Stimulated activated CD4-positive, alpha-beta T cell treated with anti-CD3 and anti-CD28 coated beads, TNF-alpha, amount 100 ng/mL, for 1 hour (primary cell): ENCODE measurements at places on chromosomes 4 and X.

GRCh38 chr4:57971261-57971660 lies 861.1 kb upstream of the IGFBP7 start:
- no peak for DNase-seq

DNA sequence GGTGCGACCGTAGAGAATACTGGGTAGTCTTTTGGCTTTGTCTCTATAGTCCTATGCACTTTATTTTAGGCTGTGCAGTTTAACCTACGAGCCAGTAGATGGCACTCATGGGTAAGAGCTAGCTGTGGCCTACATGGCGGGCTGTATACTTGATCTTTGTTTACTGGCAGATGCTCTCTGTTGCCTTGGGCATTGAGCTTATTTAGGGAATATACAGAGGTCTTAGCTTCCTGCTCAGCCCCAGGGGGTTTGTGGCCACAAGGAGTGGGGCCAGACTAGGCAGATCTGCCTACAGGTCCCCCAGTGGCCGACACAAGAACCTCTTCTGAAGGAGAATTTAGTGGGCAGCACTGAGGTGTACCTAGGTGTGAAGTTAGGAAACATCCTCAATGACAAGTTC lies 227.6 kb upstream of the HDX start:
- DNase-seq: no peak

- no peak for DNase-seq
These were observed 210.2 kb upstream of the GYPA start for GRCh38 chr4:144350706-144351105.

DNA sequence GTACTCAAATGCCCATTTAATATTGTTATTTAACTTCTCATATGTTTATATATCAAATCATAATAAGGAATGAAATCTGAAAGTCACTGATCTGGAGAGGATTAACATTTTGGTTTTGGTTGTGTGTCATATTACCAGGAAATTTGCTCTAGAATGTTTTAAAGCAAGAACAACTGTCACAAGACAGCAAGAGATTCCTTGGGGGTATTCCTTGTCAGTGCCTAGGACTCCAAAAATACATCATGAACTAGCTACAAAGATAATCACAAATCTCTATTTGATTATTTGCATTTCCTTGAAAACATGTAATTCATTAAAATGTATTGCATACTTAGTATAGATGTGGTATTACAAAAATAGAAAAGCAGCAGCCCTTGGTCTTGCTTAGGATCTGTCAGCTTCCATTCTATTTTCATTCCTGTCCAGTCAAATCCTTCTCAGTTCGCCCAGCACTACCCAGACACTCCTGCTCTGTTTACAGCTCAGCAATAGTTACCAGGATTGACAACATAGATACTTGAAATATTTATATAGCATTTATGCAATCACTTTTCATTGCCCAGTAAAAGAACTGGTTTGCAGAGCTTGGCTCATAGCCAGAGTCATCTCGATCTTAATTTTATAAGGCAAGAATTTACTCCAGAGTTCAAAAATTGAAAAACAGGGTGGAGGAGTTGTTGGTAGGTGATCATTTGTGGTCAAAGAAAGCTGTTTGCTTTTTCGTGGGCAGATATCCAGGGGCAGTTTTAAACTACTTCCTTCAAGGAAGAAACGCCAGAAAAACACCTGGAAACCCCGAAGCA lies 9.2 kb upstream of the BMP3 start:
- no peak for DNase-seq

GRCh38 chrX:155841232-155841631 lies 39.9 kb upstream of the VAMP7 start:
- no peak for DNase-seq

DNA sequence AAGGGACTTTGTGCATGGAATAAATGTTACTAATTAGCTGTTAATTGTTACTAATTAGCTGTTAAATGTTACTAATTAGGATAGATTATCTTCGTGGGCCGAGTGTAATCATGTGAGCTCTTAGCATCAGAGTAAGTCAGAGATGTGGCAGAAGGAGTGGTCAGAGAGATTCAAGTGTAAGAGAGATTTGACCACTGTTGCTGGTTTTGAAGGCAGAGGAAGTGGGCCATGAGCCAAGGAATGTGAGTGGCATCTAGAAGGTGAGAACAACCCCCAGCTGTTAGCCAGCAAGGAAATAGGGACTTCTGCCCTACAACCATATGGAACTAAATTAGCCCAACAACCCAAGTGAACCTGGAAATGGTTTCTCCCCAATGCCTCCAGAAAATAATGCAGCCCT lies 28.2 kb downstream of the ODAPH start:
- DNase-seq: no peak

- no peak for DNase-seq
These were observed 41.7 kb downstream of the RFC1 start for GRCh38 chr4:39324446-39324845.

DNA sequence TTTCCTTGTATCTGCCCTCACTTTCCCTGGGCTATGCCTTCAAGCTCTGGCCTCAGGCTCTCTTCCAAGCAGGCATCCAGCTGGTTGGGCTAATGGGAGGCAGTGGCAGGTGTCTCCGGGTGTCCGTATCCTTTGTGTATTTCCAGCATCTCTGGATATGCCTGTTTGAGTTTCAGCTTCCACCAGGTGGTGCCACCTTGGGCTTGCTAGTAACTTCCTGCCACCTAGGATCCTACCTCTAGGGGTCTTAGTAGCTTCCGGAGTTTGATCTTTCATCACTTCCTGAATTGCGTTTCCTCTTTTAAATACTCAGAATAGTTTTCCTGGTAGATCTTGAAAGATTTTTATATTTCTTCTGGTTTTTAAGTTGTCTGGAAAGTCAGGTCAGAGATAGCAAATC lies 23.2 kb upstream of the ANOS1 start:
- no peak for DNase-seq

- DNase-seq: no peak
These were observed 115.0 kb upstream of the ETNPPL start for GRCh38 chr4:108877821-108878220.

DNA sequence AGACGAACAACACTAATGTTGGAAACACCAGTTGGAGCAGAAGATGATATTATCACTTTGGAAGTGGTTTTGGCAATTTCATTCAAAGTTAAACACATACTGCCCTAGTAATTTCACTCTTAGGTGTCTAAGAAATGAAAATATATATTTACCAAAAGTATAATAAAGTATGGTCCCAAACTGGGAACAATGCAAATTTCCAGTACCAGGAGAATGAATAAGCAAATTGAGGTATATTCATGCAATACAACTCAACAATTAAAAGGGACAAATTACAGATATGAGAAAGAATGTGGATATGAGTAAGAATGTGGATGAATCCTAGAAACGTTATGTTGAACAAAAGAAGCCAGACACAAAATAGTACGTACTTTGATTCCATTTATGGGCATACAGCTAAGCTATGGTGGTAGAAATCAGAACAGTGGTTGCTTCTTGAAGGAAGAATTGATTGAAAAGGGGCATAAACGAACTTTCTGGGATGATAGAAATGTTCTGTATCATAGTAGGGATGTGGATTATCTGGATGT lies 10.0 kb downstream of the ELMOD2 start:
- no peak for DNase-seq

DNA sequence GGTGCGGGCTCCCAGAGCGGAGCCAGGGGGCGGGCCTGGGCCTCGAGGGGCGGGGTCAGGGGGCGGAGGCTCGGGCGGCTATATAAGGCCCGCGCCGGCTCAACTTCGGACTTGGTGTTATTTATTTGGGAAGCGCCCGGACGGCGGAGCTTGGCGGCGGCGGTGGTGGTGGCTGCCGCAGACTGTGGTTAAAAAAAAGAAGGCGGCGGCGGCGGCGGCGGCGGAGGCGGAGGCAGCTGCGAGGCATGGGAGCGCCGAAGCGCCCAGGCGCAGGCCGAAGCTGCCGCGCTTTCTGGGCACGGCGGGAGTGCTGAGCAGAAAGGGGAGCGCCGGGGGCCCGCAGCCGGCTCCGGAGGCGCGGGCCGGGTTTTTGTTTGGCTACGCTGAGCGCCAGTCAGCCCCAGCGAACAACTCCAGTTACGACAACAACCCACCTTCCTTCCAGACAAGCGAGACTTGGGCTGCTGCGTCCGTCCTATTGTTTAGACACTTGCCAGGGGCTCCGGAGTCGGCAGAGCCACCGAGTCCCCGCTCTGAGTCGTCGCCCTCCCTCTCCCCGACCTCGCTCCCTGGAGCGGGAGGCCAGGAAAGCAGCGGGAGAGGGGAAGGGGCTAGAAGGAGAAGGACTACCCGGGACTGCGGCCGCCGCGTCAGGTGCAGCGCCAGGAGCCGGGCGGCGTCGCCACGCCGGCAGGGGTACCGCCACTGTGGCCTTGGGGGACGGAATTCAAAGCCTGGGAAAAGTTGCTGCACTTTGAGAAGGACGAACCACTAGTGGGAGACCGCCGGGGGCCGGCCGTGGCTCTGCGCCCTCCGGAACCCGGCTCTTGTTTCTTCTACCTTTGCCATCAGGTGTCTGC lies at the start of gene SLIT2:
Gene SLIT2, plus strand, starts transcription at position 110 of the 860 bp plus-strand sequence. CDS start 1,911 bp downstream, outside the sequence.
- DNase-seq: no peak

GRCh38 chr4:165971933-165972332 lies 98.9 kb downstream of the TLL1 start:
- DNase-seq: no peak

GRCh38 chr4:138512756-138513155 lies 270.6 kb upstream of the SLC7A11 start:
- no peak for DNase-seq

DNA sequence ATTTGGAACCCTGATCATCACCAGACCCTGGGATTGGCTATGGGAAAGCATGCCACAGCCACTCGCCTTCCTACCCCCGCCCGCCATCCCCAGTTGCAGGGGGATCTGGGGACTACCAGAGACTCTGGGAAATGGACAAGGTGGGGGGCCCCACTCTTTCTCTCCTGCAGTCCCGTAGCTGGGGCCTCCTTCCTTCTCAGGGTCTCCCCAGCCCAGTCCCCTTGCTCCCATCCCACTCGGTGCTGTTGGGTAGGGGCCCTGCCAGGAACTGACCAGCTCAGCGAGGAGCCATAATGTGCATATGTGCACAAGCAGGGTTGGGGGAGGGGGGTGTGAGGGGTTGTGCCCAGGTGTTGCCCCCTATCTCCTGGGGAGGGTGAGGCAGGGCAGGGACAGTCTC lies 3.4 kb upstream of the USP11 start:
- DNase-seq: no peak

DNA sequence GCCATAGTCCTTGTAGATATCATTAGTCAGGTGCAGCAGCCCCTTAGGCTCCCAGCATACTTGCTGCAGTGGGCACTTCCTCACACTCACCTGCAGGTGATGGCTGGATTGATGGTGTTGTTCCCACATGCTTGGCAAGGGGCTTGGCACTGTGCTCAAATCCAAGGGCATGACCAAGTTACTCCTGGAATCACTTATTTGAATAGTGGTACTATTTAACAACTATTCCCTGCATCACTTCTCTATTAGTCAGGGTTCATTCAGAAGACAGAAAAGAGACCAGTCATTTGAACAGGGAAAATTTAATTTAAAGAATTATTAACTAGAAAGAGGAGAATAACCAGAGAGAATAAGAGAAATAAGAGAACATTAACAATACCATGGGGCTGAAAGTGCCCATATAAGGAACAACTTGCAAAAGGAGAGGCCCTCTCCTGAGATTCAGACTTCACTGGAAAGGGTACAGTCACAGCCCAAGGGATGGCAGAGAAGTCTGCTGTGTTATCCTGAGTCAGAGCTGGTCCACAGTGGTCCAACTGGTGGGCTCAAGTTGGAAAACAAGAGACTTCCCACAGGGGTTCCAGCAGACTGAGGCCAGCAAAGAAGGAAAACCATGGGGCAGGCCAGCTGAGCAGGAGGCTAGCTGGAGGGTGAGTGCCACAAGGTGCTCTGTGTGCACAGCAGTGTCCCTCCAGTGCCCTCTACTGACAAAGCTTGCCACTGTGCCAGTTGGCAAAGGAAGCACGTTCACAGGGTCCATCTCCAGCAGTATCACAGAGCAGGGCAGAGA lies 9.8 kb downstream of the SPP1 start:
- DNase-seq: no peak

- DNase-seq: no peak
These were observed 30.2 kb downstream of the DYNLT3 start for GRCh38 chrX:37817176-37817575.

- DNase-seq: no peak
These were observed 448.1 kb upstream of the RASGEF1B start for GRCh38 chr4:81919810-81920209.

- DNase-seq: no peak
These were observed 16.4 kb downstream of the DSPP start for GRCh38 chr4:87624698-87625097.

- DNase-seq: no peak
These were observed 159.8 kb downstream of the FAM13A start for GRCh38 chr4:88897180-88897579.

GRCh38 chr4:182255441-182256190 lies 12.4 kb downstream of the TENM3 start:
- DNase-seq: no peak

DNA sequence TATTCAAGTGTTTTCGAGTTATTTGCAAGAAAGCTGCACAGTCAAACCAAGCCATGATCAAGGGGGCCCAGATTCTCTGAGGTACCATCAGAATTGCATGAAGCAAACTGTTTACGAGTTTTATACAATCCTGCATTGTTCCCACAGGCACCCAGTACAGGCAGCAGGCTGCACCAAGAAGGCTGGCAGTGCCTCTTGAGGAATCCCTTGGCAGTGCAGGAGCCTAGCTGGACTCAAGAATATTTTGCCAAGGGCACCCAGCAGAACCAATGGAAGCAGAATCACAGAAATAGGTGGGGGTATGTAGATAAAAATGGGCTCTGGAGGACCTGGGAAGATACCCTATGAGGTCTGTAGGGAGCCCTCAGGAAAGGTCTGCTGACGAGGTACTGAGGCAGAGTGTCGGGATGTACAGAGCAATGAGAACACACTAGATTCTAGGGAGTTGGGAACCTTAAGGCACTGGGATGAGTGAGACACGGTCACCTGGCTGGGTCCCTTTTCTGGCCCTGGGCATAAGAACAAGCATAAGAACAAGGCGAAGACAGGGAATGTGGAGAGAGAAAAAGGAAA lies 2.5 kb upstream of the PLP1 start:
- no peak for DNase-seq

- no peak for DNase-seq
These were observed 668.0 kb upstream of the LCORL start for GRCh38 chr4:18689308-18690115.

GRCh38 chr4:10366628-10367027 lies 90.6 kb downstream of the ZNF518B start:
- no peak for DNase-seq
